ENCODE measurements at places on chromosomes 6 and 20. TPM values are rescaled to one million over a fixed set of nuclear protein-coding genes. Genes with fewer than 3 reads are reported as not detected.

GRCh38 chr20:33830371-33830770 is 19.2 kb downstream of the CHMP4B start:
- peak; percentile 35 for DNase-seq

The ULBP2 gene
- 23.8 TPM for total RNA-seq

The SOBP gene
- total RNA-seq: 1.9 TPM

GRCh38 chr20:41369673-41370072 is 3.1 kb upstream of the EMILIN3 start:
- DNase-seq: no peak

DNA sequence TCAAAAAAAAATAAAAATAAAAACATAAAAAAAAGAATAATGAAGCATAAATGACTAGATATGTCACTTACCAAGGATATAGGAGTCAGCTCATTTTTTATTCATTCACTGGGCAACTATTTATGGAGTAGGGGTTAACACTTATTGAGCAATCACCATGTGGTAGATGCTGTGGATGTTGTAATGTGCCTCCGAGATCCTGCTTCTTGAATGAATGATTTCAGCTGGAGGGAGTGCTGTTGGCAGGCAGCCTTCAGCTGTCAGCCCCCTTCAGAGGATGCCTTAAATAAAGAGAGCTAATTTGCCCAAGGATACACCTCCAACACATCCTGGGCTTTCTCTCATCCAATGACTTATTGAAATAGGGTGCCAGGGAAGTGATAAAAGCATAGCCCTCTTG is 229.5 kb upstream of the DTNBP1 start:
- peak; percentile 8 for DNase-seq

DNA sequence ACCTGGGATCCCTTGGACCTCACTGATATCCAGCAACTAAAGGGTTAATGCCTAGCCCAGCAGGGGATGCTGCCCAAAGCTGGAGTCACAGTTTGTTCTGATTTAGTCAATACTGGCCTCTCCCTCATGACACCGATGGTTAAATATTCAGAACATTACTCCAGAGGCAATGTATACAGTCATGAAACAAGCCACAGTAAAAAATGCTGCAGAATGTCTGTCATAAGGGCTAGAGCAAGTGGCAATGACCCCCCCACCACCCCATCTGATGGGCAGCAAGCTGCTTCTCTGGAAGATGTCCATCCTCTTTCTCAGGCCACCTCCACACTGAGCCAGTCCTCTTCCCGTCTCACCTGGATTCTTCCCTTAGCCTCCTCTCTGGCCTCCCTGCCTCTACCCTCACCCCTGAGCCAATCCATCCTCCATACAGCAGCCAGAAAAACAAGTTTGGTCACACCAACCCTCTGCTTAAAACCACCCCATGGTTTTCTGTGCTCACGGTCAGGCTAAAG is 99.0 kb upstream of the KCNG1 start:
- peak; percentile 80 for DNase-seq

DNA sequence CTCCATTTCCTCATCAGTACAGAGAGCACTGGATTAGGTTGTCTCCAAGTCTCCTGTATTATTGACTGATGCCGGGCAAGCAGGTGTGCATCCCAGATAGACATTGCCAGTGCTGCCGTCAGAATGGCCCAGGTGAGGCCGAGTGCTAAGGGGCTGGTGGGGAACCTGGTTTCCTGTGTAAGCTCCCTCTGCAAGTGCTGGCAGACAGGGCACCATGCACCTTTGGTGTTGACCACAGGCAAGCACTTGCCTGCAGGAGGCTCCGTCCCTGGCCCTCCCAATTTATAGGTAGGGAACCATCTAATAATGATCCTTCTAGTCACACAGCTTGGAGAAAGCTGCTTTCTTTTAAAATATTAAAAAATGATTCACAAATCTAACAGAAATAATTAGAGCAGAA is 747 bp downstream of the GABRR1 start:
- DNase-seq: no peak

GRCh38 chr6:155418017-155418761 is 37.5 kb downstream of the NOX3 start:
- peak; percentile 80 for DNase-seq

The SPATA25 gene
- not detected for total RNA-seq

DNA sequence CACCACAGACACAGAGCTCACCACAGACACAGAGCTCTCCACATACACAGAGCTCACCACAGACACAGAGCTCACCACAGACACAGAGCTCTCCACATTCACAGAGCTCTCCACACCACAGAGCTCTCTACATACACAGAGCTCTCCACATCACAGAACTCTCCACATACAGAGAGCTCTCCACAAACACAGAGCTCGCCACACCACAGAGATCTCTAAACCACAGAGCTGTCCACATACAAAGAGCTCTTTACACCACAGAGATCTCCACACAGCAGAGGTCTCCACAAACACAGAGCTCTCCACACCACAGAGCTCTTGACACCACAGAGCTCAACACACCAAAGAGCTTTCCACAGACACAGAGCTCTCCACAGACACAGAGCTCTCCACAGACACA is 55.8 kb downstream of the ERMARD start:
- DNase-seq: no peak

DNA sequence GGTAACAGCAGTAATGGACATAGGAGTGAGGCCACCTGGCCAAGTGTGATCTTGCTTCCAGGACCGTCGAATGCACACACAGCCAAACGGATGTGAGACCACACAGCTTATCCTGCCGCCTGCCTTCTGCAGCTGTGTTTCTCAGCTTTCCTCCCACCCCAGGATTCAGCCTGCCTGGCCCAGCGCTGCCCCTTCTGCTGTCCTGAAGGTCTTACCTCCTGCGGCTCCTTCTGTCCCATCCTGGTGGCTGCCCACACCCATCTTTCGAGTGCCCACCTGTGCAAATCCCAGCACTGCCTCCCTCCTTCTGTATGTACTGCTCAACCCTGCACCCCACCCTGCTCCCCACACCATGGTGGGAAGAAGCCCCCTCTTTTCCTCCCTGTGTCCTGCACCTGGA is 49.4 kb upstream of the DACT2 start:
- no peak for DNase-seq

- DNase-seq: no peak
Observed at GRCh38 chr6:163092876-163093275, 321.6 kb upstream of the QKI start.

The DEF6 gene
- total RNA-seq: 4.9 TPM

DNA sequence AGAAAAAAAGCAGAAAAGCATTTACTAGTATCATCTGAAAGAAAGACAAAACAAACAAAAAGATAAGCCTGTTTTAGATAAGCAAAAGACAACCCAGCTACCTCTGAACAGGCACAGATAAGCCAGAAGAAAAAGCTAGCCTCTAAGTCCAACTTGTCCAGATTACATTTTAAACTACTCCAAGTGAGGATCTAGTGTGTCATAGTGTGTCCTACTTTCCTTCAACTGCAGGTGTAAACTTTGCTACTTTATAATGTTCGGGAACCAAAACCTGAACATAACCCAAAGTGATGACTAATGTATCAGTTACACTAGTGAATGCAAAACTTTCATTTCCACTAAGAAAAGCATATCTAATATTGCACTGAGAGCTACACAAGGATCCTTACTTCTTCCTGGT is 19.5 kb downstream of the ADNP start:
- DNase-seq: no peak

GRCh38 chr6:9795880-9796279 is 619.0 kb downstream of the TFAP2A start:
- DNase-seq: no peak

The ERVFRD-1 gene
- not detected for total RNA-seq

The TFAP2C gene
- 12.3 TPM for total RNA-seq

- DNase-seq: peak; percentile 89
Observed at GRCh38 chr6:27890445-27891319, 21.5 kb downstream of the OR2B2 start.

DNA sequence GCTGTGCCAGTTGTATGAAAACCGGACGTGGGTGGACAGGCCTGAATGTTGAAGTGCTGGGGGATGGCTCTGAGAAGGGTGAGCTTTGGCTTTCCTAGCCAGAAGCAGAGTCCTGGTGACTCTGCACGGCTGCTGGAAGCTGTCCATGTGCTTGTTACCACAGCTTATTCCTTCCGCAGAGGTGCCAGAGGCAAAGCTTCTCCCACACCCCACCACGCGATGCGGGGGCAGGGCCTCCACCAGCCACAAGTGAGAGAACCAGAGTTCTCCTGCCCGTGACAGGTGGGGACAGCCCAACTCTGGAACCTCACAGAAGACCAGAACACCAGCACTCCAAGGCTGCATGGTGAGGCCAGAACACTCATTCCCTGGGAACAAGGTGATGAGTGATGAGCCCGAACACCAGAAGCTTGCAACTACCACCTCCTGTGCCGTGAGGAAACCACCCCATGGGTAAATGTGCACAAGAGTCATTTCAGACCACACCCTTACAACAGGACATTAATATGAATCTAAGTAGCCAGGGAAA is 36.7 kb downstream of the JAG1 start:
- DNase-seq: peak; percentile 78

The TAGAP gene
- not detected for total RNA-seq

The BPI gene
- not detected for total RNA-seq

The OR2J3 gene
- not detected for total RNA-seq

The TMEM217 gene
- 4.6 TPM for total RNA-seq

GRCh38 chr6:2594868-2595267 is 155.9 kb downstream of the MYLK4 start:
- DNase-seq: no peak

DNA sequence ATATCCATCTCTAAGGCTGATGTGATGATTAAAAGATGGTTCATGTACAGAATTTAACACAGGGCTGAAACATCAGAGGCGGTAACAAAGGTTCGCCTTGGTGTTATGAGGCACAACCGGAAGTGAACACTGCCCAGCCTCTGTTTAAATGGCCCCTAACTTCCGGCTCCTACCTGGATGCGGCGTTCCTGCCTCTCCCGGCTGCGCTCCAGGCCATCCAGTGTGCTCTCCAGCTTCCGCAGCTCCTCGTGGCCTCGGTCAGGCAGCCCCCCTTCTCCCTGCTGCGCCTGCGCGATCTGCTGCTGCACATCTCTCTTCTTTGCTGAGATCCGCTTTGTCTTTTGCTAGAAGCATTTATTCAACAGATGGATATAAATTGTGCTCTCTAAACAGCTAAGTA is 195.3 kb downstream of the SYNE1 start:
- no peak for DNase-seq

- DNase-seq: no peak
Observed at GRCh38 chr6:109103942-109104341, 8.6 kb downstream of the CEP57L1 start.

The PSORS1C2 gene
- total RNA-seq: not detected

The GINS1 gene
- total RNA-seq: 2.9 TPM

GRCh38 chr6:166633732-166634535 is 6.9 kb upstream of the RPS6KA2 start:
- DNase-seq: peak; percentile 25

The LRFN2 gene
- total RNA-seq: not detected

GRCh38 chr6:132675749-132676148 is 16.8 kb upstream of the TAAR1 start:
- no peak for DNase-seq

The DCDC2 gene
- total RNA-seq: not detected

GRCh38 chr6:116369964-116370759 is 585 bp upstream of the DSE start:
- DNase-seq: no peak

DNA sequence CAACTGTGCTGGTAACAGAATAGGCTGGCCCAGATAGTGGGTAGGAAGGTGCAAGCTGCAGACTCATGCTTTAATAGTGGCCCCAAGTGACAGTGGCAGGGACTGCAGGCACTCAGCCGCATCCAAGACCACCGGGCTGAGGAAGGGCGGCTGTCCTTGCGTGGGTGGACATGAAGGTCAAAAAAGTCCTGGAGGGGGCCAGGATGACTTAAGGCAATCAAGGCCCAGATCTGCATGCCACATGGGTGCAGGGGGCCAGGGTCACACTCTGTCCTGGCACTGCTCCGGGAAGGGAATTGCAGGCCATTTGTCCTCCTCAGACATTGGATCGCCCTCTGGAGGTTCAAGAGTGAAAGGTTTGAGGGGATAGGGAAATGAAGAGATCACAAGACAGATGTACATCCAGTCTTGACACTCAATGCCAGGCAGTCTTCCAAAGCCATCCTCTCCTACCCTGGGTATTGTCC is 10.4 kb upstream of the VNN2 start:
- DNase-seq: peak; percentile 27

GRCh38 chr6:73565767-73566485 is 45.1 kb upstream of the EEF1A1 start:
- peak; percentile 12 for DNase-seq

The THBD gene
- 15.6 TPM for total RNA-seq

DNA sequence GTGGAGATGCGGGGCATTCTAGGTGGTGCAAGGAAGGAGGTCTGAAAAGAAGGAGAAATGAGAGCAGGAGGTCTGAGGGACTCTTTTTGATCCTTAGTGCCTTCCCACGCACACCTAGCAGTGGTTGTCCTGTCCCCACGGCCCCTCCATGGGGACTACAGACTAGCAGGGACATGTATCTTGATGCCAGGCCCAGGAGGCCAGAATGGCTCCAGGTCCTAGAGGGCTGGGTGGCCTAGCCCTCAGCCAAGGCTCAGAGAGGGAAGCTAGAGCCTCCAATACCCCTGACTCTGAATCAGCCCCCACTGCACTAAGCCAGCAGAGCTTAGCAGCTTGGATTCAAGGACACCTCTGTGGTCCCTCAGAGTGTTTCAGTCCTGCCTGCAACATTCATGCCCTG is 16.7 kb upstream of the BLCAP start:
- no peak for DNase-seq

The COL12A1 gene
- 1,033 TPM for total RNA-seq

The TBPL1 gene
- 42.7 TPM for total RNA-seq

The CLVS2 gene
- not detected for total RNA-seq

GRCh38 chr6:99894815-99895214 is 99.2 kb downstream of the MCHR2 start:
- DNase-seq: no peak

- peak; percentile 77 for DNase-seq
Observed at GRCh38 chr20:62929051-62929538, 2.8 kb upstream of the DIDO1 start.

- no peak for DNase-seq
Observed at GRCh38 chr20:45976086-45976485, 4.1 kb upstream of the ZNF335 start.

The PTPRK gene
- total RNA-seq: 34.5 TPM

The LST1 gene
- total RNA-seq: not detected

The STMN3 gene
- 26.8 TPM for total RNA-seq

- peak; percentile 14 for DNase-seq
Observed at GRCh38 chr6:155883741-155884140, 428.1 kb upstream of the NOX3 start.

Measured in GM23248 (cell line).